Transverse colon (tissue), 4 donors: ENCODE measurements at places on chromosomes 4 and X. TPM values are rescaled to one million over a fixed set of nuclear protein-coding genes. Genes with fewer than 3 reads are reported as not detected.

GRCh38 chr4:100828986-100829685, 311.3 kb upstream of the EMCN start:
- no peak overlapping the region for H3K27ac ChIP-seq
- no peaks in the 10 kb centered on the region for H3K4me1 ChIP-seq
- no peaks in the 10 kb centered on the region for H3K27me3 ChIP-seq
- no peaks in the 10 kb centered on the region for H3K36me3 ChIP-seq
- H3K4me3 ChIP-seq, result no peak overlapping the region

DNA sequence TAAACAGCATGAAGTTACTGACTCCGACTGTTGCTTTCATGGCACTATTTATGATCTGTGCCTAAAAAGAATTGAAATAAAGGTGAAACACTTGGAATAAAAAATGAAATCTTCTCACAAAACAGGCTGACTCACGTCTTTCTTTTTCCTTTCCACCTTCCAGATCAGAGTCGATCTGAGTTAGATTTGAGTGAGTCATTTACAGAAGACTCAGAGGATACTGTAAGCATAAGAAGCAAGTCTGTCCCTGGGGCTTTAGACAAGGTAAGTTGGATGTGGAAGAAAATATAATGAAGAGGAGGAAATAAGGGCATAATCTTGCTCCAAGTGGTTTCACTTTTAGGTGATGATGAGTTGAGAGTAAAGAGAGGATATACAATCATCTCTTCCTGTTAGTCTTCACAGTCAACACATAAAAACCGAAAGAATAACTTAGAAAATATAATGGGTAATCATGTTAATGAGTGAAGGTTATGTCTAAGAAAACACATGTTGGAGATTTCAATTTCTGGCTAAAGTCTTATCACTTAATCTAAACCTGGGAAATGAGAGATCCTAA, 89.7 kb downstream of the SYTL5 start:
- no peaks in the 10 kb centered on the region for H3K27me3 ChIP-seq
- no peaks in the 10 kb centered on the region for H3K36me3 ChIP-seq
- H3K27ac ChIP-seq, result no peak overlapping the region
- no peak for DNase-seq
- H3K4me3 ChIP-seq, result no peak overlapping the region
- H3K4me1 ChIP-seq, result no peaks in the 10 kb centered on the region

GRCh38 chrX:133985164-133985966, at the start of gene GPC3:
Gene GPC3, minus strand, starts transcription at chrX:133985594.
- H3K27me3 ChIP-seq, result peaks cover 26% of the 10 kb centered on the region
- no peak within 1 kb of the TSS for H3K27ac ChIP-seq
- no peaks in the 10 kb centered on the region for H3K4me1 ChIP-seq
- H3K36me3 ChIP-seq, result no peaks in the 10 kb centered on the region

DNA sequence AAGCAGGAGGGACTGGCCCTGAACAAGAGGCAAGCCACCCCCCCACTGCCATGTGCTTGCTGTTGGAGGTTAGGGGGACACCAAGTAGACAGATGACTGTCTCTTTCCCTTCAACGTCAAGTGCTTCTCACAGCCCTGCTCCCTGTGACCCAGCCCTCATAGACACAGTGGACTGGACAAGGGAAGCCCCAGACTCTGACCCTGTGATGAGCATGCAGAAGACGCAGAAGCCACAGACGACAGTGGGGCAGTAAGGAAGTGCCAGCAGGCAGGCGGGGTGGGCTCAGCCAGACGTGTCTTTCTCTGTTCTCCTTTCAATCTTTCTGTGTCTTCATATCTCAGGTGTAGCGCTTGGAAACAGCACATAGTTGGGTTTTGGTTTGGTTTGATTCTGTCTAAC, 2.4 kb upstream of the L1CAM start:
- no peak for DNase-seq
- no peaks in the 10 kb centered on the region for H3K4me1 ChIP-seq
- no peak overlapping the region for H3K27ac ChIP-seq
- peaks cover 36% of the 10 kb centered on the region for H3K27me3 ChIP-seq

ENAM gene
- total RNA-seq, result not detected

DNA sequence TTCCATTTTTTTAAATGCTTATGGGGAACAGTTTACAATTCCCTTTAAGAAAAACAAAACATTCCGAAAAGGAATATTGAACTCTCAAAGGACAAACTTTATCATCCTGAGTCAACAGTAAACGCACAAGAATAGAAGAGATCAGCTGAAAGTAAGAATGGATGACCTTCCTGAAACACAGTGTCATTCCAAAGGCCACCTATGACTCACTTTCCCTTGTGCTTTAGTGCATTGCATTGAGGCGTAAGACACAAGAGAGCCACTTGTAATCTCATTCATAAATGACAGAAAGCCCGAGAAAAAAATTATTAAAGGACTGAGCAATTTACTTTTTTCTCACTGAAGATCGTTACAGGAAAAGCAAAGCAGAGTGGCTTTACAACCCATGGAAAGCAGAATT, 1062.4 kb upstream of the DIAPH2 start:
- DNase-seq, result no peak
- no peaks in the 10 kb centered on the region for H3K27me3 ChIP-seq
- H3K4me3 ChIP-seq, result no peak overlapping the region
- no peak overlapping the region for H3K27ac ChIP-seq

CYBB gene
- total RNA-seq, result 12.0 TPM

PAGE4 gene
- not detected for total RNA-seq

MAGEC1 gene
- not detected for total RNA-seq

GRCh38 chrX:132489578-132490419, 961 bp upstream of the MBNL3 start:
- peak overlapping the region; percentile 48 for H3K4me3 ChIP-seq
- H3K4me1 ChIP-seq, result peaks cover 6% of the 10 kb centered on the region
- no peaks in the 10 kb centered on the region for H3K27me3 ChIP-seq
- peak overlapping the region; percentile 84 for H3K27ac ChIP-seq

DNA sequence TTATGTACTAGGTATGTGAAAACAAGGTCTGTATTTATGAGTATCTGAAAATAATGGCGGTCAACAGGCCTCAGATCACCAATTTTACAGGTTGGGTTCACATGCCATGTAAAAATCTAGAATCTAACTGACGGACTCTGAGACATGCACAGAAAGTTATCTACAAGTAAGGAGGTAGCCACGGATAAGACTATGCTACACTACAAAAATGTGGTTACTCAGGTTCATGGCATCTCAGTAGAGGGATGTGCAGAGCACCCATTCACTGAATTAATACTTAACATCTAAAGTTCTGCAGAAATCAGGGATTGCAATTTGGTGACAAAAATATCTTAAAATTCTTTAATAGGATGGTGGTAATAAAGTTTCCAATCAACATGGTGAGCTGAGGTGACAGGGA, 155.9 kb downstream of the APBB2 start:
- no peaks in the 10 kb centered on the region for H3K27me3 ChIP-seq
- H3K4me1 ChIP-seq, result no peaks in the 10 kb centered on the region
- H3K36me3 ChIP-seq, result no peaks in the 10 kb centered on the region
- no peak overlapping the region for H3K4me3 ChIP-seq
- no peak overlapping the region for H3K27ac ChIP-seq
- DNase-seq, result no peak

STK32B gene
- total RNA-seq, result 1.1 TPM

RXFP1 gene
- total RNA-seq, result 0.16 TPM

- no peak overlapping the region for H3K4me3 ChIP-seq
- DNase-seq, result no peak
- H3K27me3 ChIP-seq, result no peaks in the 10 kb centered on the region
- H3K27ac ChIP-seq, result no peak overlapping the region
Observed at GRCh38 chr4:13054420-13054970, 429.6 kb downstream of the RAB28 start.

GRCh38 chr4:118680808-118681207, 4.4 kb upstream of the METTL14 start:
- H3K4me3 ChIP-seq, result no peak overlapping the region
- no peaks in the 10 kb centered on the region for H3K4me1 ChIP-seq
- no peaks in the 10 kb centered on the region for H3K36me3 ChIP-seq
- no peak overlapping the region for H3K27ac ChIP-seq
- no peaks in the 10 kb centered on the region for H3K27me3 ChIP-seq
